ENCODE measurements at places on chromosomes 13 and 19.

DNA sequence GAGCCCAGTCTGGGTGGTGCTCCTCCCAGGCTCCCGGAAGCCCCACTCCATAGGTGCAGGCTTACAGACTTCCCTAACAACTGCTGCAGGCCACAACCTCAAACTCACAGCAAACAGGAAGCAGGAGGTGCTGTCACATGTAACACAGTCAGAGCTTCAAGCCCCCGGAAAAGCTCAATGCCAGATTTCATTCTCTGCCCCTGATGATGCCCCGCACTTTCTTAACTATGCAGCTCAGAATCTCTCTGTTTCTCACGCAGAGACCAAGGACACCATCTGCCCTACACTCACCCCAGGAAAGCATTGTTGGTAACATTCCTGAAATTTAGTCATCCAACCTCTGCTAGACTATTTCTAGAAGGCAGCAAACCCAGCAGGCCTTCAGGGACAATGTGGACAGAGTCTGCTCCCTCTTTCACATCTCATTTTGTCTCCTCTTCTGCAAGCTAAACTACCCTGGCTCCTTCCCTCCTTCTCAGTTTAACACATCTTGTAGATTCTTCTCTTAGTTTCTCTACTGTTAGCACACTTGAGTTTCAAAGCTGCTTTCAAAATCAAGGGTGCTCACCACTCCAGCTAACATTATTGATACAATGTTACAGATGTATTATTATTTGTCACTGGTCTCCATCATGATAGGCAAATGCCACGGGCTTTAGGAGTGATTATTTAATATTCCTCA lies 162.5 kb downstream of the KCTD12 start:
- DNase-seq: no peak

GRCh38 chr19:47036097-47036651 lies 12.2 kb downstream of the TMEM160 start:
- DNase-seq: peak; percentile 42

DNA sequence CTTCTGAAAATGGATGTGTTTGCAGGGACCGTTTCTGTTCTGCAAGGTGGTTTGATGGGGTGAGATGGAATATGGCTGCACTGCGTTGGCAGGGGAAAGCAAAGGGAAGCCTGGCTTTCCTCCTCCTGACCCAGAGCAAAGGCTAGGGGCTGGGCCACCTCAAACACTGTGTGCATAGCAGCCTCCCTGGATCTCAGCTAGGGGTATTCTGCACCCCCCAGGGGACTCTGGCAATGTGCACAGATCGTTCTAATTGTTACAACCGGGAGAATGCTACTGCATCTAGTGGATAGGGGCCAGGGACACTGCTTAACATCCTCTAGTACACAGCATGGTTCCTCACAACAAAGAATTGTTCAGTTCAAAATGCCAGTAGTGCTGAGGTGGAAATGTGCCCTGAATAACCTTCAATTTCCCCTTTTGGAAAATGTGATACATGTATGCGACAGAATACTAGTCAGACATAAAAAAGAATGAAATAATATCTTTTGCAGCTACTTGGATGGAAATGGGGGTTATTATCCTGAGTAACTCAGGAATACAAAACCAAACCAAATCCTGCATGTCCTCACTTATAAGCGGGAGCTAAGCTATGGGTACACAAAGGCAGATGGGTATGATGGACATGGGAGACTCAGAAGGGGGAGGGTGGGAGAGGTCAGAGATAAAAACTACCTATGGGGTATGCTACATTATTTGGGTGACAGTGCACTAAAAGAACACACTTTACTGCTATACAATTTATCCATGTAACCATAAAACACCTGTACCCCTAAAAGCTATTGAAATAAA lies 671.2 kb downstream of the UQCRFS1 start:
- DNase-seq: no peak

DNA sequence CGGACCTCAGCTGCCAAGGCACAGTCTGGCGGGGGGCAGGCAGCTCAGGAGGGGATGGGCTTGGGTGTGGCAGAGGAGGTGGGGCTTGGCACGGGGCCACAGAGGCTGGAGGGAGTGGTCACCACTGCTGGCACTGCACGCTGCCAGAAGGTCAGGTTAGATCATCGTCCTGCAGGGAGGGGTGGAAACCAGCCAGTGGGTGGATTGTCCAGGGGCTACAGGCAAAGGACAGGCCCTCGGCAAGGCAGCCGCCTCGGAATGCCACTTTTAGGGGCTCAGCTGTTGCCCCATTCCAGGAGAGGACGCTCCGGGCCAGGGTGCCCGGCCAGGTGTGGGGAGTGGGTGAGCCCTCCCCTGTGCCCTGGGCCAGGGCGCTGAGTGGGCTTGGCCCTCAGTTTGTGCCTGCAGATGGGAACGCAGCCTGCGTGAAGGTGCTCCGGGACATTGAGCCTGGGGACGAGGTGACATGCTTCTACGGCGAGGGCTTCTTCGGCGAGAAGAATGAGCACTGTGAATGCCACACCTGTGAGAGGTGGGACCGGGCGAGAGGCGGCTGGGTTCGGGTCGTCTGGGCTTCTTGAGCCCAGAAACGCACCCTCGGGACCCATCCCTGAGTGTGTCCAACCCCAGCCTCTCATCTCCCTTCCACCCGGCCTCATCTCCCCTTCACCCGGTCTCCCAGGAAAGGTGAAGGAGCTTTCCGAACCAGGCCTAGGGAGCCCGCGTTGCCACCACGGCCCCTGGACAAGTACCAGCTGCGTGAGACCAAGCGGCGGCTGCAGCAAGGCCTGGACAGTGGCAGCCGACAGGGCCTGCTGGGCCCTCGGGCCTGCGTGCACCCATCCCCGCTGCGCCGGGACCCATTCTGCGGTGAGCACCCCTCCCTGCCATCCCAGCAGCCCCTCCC lies 6.4 kb downstream of the KMT5C start:
- DNase-seq: no peak

DNA sequence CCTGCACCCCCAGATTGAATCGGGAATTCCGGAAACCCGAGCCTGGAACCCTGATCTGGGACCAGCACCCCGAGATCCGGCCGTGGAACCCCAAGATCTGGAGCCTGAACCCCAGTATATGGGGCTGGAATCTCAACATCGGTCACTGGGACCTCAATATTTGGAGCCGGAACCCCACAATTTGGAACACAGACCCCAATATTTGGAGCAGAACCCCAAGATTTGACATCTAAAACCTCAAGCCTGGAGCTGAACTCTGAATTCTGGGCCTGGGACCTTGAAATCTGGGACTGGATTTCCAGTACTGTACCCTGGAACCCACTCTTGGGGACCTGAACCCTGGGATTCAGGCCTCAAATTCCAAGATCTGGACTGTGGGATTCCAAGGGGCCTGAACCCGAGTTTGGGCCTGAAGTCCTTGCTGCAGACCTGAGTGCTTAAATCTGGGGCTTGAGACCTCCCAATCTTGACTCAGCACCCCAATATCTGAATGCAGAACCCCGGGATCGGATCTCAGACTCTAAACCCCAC lies 629 bp downstream of the LRFN3 start:
- no peak for DNase-seq

DNA sequence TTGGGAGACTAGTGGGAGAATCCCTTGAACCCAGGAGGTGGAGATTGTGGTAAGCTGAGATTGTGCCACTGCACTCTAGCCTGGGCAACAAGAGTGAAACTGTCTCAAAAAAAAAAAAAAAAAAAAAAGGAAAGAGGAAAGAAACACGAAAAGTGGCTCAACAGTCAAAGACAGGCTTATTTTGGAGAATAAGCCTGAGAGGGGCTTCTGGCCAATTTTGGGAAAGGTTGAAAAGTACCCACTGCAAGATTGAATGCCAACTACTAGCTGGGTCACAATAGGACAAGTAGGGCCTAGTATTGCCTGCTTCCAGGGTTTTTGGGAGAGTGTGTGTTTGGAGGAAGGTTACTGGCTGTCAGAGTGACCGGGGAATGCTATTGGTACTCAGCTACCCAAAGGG lies 17.2 kb downstream of the FBXO17 start:
- DNase-seq: no peak

Data from NCI-H510A (cell line).